ENCODE measurements at places on chromosomes 12 and 14.

- no peak for DNase-seq
Measured at GRCh38 chr12:32698285-32698684, 19.2 kb downstream of the DNM1L start.

DNA sequence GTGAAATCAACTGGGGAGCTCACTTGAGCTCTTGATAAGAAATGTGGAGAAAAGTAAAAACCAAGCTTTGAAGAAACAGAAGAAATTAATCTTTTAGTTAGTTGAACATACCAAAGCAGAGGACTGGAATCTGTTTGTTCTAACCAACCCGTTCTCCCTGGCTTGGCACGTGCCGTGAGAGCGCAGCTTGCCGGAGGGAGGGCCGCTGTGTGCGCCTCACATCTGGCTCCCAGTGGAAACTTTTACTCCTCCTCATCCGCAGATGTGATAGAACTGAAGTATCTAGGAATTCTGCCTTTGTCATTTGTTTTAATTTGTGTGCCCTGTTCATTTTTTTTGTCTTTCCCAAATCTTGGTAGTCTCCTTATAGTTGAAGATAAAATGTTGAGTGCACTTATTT lies 64.9 kb downstream of the DDX51 start:
- DNase-seq: no peak

DNA sequence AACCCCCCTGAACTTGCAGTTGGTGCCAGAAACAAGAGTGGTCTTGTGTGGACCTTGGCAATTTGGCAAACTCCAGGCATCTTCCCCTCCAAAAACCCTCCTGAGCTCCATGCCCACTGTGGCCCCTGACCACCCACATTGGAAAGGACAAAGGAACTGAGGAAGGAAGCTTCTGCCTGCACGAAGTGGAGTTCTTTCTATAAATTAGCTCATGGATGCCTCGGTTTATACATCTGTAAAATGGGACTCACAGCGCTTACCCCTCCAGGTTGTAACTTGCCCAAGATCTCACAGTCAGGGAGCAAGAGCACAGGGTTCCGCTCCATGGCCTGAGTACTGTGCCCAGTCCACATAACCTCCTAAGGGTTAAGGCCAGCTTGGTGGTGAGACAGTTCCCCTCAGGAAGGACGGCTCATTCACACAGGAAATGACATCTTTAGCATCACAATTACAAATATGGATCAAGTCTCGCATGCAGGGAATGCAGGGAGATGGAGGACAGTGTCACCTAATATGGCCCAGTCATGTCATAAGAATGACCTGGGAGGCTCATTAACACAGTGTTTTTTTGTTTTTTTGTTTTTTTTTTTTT lies 66.6 kb downstream of the CLMN start:
- no peak for DNase-seq

DNA sequence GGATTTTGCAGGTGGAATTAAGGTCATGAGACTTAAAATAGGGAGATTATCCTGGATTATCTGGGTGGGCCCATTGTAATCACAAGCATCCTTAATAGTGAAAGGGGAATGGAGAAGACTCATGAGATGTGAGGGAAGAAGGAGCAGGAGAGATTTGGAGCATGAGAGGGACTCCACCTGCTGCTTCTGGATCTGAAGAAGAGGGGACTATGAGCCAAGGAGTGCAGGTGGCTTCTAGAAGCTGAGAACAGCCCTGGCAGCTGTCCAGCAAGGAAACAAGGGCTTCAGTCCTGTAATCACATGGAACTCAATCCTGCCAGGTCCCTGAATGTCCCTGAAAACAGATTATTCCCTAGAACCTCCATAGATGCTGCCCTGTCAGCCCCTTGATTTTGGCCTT lies 67.8 kb downstream of the PELI2 start:
- DNase-seq: no peak

GRCh38 chr14:90576981-90577660 lies 180.3 kb downstream of the CALM1 start:
- DNase-seq: no peak

GRCh38 chr12:66033151-66033550 lies 97.4 kb downstream of the LLPH start:
- DNase-seq: no peak

DNA sequence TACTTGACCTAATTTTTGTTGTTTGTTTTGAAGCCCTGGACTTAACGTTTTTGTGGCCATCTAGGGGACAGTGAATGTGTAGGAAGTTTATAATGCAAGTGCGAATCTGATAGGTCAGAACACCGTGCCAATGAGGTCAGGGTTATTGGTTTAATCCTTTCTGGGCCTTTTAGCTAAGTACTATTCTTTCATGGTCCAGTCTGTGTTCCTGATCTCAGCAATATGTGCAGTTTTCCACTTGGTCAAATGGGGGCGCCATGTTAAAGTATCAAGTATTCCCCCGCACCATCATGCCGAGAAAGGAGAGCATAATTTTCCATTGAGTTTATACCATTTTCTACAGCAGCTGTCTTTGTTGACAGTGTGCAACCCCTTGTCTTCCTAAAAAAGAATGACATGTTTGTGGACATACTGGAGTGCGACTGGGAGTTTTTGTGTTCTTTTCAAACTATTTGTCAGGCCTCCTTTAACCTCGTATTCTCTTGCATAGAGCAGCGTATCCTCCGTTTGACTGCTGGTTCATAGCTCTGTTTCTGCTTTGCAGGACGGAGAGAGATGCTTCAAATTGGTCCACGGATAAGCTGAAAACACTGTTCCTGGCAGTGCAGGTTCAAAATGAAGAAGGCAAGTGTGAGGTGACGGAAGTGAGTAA lies 1.3 kb downstream of the AHSA1 start:
- DNase-seq: peak; percentile 20

DNA sequence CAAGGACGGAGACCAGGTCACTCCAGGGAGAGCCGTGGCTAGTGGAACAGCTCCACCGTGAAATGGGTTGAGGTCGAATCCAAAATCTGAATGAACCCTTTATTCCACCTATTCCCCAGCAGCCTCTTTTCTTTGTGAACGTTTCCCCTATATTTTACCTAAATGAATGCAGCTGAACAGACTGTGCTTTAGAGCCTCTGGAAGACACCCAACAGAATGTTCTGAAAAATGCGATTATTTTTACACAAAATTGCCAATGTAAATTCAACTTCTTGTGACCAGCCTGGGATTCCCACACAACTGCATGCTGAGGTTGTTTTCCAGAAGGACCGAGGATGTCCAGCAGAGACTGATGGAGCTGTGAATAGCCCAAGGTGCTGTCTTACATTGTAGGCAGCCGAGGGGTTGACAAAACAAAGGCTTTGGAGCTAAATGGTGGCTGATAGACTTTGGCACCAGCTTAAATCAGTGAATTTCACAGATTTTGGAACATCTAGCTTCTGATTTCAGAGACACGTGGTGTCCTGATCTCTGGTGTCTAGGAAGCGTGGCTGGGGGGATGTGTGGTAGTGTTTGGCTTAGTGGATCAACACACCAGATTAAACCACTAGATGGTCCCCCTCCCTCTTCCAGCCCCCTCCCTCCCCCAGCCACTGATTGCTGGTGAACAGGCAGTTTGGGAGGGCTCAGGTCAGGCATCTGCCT lies 150.4 kb downstream of the ZNF664 start:
- no peak for DNase-seq

DNA sequence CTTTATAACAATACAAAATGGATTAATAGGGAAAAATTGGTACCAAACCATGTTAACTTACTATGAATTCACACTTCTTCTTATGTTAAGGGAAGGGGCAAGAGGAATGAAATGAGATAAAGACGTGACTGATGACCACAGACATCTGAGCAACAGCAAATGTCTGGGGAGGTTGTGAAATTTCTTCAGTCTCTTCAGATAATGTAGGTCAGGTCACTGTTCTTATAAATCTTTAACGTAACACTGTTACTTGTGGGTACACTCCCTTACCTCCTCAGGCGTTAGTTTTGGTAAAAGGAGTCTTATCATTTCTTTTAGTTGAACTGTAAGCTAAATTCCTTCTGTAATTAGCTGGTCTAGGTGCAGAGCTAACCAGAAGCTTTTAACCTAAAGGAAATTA lies 405.0 kb upstream of the LRFN5 start:
- no peak for DNase-seq

GRCh38 chr12:25401547-25402345 lies 151.0 kb upstream of the KRAS start:
- DNase-seq: no peak
